SW 1271 (cell line): ENCODE measurements at places on chromosomes 4 and X.
A peak's percentile ranks its signal among the peaks of the same experiment; 100 is the strongest.

- no peak for DNase-seq
Observed at GRCh38 chrX:19840899-19841648, 46.3 kb downstream of the SH3KBP1 start.

DNA sequence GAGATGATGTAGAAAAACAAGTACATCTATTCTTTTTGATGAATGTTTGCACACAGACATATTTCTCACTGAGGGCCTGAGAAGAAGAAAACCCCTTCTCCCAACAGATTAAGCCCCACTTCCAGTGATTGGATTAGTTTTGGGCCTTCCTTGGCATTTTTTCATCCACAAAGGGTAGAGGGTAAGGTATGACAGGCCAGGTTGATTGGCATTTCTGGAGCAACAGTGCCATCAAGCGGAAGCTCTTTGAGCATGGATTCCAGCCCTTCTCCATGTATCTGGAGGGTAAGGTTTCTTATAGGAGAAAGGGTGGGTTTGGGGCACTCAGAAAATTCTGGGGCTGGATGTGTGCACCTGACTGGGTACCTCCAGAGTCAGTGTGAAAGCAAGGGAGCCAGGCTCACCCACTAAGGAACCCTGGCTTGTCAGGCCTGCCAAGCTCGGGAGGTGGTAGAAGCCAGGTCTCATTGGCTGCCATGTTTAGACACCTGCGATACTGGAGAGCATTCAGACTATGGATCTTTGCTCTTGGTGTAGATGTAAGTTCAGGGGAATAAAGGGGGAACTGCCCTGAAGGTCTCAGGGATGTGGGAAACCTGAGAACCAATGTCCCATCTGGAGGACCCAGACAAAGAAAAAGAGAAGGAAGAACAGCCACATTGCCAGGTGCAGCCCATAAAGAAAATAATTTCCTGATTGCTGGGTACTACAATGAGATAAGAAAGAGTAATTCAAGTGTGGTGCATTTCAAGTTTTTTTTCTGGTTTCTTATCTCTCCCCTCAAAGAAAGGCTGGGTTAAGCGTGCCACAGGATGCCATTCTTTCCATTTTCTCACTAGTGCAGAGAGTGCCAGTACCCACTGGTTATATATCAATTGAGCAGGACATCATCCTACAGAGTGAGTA is 222.3 kb upstream of the AGTR2 start:
- DNase-seq, result no peak

- peak; percentile 1 for DNase-seq
Observed at GRCh38 chrX:138745196-138745595, 33.7 kb upstream of the FGF13 start.

DNA sequence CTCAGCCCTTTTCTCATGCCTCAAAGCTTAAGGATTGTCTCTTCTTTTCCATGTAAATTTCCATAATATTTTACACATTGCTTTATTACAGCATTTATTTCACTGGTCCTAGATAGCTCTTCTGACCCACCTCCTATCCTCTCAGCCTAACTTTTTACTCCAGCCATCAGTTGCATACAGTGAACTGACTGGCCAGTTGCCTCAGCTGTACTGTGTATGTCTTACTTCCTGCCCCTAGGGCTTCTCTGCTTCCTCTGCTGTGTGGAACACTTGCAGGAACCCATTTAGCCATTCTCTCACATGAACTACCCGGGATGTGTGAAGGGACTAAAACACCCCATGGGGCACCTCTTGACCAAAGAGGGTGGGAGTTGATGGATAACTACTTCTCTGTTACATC is 18.0 kb downstream of the C4orf33 start:
- no peak for DNase-seq

GRCh38 chr4:67122029-67122428 is 423.3 kb downstream of the CENPC start:
- no peak for DNase-seq

DNA sequence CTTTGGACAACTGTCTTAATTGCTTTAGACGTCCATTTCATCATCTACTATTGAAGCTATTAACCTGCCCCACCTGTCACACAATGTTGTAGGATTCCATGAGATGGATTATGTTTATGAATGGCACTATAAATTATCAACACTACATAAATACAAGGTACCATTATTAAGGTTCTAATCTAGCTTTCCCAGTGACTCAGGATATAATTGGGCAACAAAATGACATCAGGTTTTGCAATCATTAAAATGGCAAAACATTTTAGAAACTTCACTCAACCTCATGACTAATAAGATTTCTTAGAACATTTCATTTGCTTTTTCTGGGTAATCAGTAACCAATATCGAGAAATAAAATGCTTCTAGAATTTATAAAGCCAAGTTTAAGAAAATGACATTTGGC is 9.2 kb downstream of the HOPX start:
- DNase-seq, result no peak

DNA sequence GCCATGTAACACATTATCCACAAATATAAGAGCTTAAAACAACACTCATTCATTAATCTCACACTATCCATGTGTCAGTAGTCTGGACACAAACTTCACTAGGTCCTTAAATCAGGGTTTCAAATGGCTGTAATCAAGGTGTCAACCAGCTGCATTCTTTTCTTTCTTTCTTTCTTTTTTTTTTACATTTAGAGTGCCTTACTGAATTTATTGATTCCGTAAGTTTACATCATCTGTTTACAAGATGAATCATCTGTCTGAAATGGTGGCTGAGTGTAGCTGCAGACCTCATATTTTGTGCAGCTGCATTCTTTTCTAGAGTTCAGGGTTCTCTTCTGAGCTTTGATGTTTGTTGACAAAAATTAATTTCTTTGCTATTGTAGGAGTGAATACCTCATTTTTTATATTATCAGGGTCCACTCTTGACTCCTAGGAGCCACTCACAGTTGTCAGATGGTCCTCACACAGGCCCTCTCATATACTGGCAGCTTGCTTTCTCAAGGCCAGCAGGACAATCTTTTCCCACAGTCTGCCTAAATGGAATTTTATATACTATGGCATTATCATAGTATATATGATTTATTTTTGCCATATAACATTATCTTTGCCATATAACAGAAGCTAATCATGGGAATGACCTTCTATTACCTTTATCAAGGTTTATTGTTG is 37.8 kb downstream of the SPOCK3 start:
- DNase-seq, result no peak

GRCh38 chr4:18734405-18734804 is 712.9 kb upstream of the LCORL start:
- DNase-seq, result no peak

DNA sequence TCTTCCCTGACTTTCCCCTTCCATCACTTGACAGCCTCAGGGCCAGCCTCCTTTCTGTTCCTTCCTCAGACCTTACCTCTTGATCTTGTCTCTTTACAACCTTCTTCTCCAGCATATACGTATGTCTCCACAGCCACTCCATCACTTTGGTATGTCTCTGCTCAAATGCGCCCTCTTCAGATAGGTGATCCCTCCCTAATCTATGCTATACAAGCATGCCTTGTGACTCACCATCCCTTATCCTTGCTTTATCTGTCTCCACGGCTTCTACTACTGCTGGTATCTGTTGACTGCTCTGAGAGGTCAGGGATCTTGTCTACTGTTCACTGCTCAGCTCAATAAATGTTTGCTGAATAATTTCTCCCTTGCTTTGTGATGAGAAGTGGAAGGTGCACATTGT is 9.0 kb downstream of the ARAP2 start:
- peak; percentile 54 for DNase-seq
